ENCODE measurements at places on chromosomes 5 and 9.

- no peak for DNase-seq
These were observed 191.4 kb downstream of the FRMD3 start for GRCh38 chr9:83346655-83347420.

DNA sequence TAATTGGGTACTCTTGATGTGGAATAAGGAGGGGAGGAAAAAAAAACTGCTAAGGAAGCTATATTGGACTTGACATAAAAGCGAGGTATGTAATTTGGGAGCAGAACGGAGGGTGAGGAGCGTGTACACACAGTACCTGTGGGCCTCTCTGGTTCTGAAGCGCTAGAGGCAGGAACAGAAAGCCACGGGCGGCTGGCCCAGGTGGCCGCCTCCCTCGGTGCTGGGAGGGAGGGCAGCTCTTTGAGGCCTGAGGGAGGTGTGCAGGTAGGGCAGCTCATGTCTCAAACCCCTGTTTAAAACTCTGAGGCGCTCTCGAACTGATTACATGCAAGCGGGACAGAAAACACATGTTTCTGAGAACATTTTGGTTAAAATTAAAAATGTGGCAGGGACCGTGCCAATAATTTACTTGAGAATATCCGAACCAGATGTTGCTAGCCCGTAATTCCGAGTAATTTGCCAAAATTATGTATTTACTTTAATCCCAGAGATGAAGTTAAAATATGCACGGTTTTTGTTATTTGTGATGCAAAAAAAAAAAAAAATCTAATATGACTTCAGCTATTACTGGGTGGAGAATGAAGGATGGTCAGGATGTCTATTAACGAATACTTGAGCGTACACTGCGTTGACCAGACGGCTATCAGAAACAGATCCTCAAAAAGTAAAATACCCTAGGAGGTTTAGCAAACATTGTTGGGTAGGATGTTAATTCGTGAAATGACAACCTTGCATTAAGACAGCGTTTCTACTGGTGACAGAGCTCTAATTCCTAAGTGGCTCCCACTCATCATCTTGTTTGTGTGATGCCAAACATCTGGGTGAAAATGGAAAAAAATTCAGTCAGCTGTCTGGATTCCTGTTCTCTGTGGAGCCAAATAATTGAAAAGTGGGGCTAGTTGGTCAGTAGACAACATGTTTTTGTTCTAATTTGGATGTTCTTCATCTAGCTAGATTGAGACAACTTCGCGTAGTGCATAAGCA is 24.4 kb upstream of the STC2 start:
- DNase-seq: no peak

DNA sequence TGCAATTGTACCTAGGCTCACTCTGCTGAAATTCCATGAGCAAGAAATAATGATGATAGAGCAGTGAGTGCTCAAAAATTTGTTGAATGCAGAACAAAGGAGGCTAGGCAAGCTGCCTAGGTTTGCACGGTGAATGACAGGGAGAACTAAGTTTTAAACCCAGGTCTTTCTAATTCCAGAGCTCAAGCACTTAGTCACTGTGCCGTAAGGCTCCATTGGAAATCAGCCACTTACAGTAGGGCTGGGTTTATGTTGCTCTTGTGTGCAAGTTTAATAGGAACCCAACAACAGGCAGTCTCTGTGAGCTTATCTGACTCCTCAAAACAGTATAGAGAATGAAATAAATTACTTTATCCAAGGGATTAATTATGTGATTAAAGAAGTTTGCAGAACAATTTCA is 147.0 kb downstream of the CSNK1G3 start:
- DNase-seq: no peak

GRCh38 chr5:102290004-102290403 is 6.1 kb downstream of the SLCO4C1 start:
- no peak for DNase-seq

DNA sequence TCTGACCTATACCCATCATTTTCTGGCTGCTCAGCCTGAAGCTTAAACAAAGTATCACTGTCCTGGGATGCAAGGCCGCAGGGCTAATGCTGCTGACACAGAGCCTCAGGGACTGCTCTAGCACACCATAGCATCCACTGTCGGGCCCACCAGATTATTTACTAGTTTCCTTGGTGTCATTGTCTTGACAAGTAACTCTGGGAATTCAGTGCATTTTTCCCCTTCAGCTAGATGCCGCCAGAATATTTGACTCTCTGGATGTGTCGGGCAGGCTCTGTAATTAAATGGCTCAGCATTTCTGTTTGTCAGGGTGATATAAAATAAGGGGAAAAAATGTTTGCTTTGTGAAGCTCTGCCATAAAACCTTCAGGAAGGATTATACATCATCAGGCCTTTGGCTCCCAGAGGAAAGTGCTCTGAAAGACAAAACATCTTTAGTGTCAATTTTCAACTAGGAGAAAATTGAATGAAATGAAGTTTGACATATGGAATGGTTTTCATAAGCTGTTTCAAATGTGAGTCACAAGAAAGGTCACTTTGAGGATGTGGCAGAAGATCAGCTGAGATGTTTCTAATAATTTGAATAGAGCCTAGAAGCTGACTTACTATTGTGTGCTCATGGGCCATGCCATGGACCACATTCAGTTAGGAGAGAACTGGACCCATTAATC is 350.1 kb downstream of the TMEM232 start:
- no peak for DNase-seq

GRCh38 chr5:55547781-55548180 is 13.0 kb upstream of the PLPP1 start:
- DNase-seq: no peak

DNA sequence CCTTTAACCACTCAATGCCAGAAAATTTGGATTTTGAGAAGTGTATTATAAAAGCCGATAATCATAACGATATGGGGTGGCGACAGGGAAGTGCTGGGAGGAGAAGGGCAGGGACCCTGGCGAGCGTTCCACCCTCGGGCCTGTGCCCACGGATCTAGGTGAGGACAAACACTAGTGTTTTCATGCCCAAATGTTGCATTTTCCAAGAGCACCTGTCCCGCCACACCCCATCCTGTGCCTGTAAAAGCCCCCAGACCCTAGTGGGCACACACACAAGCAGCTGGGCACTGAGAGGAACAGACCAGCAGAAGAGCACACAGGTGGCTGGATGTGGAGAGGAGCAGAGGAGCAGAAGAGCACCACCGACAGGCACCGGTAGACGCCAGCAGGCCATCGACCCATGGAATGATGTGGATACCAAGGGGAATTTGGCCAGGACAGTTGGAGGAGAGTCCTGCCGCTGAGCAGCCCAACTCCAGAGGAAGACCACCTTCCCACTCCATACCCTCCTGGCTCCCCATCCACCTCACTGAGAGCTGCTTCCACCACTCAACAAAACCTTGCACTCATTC is 315.0 kb downstream of the EDIL3 start:
- DNase-seq: no peak

- DNase-seq: no peak
These were observed 132.7 kb upstream of the LPCAT1 start for GRCh38 chr5:1656271-1656975.

DNA sequence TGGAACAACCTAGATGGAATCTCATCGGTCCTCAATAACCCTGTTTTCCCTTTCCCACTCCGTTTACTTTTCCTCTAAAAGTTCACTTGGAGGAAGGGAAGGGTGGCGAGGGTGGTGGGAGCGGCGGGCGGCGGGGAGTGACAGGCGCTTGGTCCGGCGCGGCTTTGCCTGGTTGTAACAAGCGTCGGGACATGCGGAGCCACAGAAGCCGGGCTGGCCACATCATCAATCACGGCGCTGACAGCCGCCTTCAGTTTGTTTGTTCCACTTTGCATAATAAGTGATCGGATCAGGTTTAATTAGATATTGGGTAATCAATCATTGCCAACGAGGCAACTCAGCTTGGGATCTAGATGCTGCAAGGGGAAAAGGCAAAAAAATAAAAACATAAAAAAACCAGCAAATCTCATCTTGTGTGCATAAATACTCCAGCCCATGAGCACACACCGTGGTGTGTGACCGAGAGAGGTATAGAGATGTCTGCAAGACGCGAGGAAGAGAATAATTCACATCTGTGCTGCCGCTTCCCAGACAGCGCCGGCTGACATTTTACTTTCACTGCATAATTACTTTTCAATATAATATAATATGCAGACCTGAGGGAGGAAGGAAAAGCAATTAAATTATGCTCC is 396.2 kb upstream of the IRX4 start:
- no peak for DNase-seq

DNA sequence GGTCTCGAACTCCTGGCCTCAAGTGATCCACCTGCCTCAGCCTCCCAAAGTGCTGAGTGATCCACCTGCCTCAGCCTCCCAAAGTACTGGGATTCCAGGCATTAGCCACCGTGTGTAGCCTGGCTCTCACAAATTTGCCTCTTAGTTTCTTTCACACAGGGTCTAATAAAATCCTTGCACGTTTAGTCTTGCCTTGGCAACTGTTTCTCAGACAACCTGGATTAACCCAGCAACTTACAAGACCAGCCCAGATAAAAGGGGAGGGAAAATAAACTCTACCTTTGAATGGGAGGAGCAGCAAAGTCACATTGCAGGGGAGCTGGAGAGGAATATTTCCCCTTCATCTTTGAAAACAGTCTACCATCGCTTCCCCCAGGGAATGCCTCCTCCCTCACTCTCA is 29.3 kb upstream of the GNA14 start:
- no peak for DNase-seq

- no peak for DNase-seq
These were observed 829.6 kb upstream of the ZNF608 start for GRCh38 chr5:125575891-125576505.

GRCh38 chr5:171617817-171618591 is 167.6 kb upstream of the SMIM23 start:
- no peak for DNase-seq

DNA sequence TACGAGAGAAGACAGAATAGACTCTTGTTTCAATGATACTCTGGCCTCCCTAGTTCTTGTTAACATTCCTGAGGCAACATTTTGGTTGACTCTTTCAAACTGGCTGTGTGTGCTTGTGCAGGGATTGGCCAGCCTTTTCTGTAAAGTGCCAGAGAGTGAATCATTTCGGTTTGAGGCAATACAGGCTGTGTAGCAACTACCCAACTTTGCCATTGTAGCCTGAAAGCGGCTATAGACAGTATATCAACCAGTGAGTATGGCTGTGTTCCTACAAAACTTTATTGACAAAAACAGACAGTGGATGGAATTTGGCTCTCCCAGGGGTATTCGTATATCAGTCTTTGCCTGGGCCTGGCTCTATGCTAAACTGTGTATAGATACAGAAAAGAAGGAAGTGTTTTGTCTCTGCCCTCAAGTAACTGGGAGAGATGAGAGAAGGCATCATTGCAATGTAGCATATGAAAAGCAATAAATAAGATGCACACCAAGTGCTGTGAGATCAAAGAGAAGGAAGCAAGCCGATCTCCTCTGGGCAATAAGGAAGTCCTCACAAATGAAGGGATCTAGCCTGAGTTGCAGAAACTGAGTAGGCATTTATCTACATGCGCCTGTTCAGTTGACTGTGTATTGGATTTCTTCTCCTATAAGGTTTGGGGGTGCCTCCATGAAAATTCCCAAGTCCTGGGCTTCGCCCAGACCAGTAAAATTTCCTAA is 568.0 kb upstream of the KLF4 start:
- DNase-seq: no peak

GRCh38 chr9:30622561-30622960 is 1761.9 kb upstream of the ACO1 start:
- DNase-seq: no peak

- DNase-seq: no peak
These were observed 71.6 kb upstream of the FRRS1L start for GRCh38 chr9:109238655-109239054.

DNA sequence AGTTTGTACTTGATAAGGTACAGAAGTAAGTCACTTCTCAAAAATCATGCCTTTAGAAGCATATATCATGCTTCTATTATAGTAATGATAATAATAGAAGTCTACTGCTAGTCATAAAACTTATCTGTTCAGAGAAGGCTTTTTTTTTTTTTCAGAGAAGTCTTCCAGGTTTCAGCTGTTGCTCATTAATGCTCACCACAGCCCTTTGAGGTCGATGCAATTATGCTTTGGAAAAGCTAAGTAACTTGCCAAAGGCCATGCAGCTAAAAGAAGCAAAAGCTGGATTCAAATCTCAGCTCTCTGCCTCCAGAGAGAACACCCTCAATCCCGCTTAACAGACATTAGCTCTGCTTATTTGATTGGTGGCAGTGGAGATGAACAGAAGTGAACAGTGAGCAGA is 150.8 kb downstream of the DOCK8 start:
- DNase-seq: no peak

GRCh38 chr9:13268469-13268868 is 11.0 kb downstream of the MPDZ start:
- no peak for DNase-seq

DNA sequence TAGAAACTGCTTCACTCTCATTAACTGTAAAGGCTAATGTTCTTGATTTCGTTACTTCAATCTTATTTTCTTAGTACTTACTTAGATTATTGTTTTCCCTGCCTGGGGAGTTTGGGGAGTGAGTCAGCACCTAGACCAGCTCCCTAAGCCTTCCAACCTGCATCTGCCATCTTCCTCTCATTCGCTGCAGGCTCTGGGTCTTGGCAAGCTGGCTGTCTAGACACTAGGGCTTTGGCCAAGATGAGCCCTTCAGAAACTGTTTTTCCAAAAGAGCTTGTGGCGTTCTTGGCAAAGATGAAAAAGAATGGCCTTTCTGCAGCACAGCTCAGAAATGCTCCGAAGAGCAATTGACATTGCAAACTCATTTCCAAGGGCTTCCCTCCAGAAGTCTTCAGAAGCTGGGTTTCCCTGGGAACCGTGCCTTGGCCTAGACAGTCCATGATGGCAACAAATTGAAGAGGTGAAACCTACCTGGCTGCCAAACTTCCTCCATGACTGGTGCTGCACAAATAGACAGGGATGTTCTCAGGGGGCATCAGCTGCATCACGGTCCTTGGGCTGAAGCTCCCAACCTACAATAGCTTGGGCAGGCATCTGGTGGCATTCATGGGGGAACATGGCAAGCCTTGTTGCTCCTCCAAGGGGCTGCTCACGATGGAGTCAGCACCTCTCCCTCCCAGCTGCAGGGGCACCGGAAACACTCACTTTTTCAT is 76.6 kb downstream of the NSUN2 start:
- DNase-seq: no peak

- no peak for DNase-seq
These were observed 22.7 kb upstream of the FIBCD1 start for GRCh38 chr9:130961511-130962300.

DNA sequence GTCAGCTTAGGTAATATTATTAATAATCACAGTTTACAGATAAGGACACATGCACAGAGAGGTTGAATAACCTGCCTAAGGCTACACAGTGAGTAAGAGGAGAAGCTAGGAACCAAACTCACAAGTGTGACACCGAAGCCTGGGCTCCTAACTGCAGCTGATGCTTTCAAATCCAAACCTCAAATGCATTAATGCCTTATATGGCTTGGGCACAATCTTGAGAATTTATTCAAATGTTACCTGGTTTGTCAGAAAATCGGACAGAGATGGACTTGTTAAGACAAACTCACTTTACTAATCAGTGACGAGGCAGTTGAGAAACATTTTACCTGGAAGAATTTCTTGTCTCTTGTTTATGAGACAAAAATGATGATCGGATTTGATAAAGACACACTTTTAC is 54.7 kb downstream of the DAP start:
- DNase-seq: no peak

- no peak for DNase-seq
These were observed at the start of gene SLIT3 for GRCh38 chr5:169300468-169301385. SLIT3 (minus strand) TSS chr5:169301139; CDS start chr5:169300709, 430 bp downstream.
